ENCODE measurements at places on chromosomes 7 and 10.

DNA sequence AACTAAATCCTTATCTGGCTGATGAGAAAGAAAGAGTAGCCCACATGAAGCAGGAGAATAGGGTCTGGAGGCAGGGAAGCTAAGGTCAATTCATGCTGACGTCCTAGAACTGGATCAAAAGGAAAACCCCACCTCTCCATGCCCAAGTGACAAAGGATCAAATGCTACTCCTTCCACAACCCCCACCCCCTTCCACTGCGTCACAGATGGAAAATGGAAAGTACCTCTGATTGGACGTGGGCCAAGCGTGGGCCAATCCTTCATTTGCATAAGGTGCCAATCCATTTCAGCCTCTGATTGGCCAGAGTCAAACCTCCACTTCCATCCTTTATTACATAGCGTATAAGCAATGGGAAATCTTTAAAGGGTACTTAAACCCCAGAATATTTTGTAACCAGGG lies 431.3 kb upstream of the ETV1 start:
- no peak for DNase-seq

- no peak for DNase-seq
Measured at GRCh38 chr7:116018731-116019130, 11.8 kb downstream of the TFEC start.

DNA sequence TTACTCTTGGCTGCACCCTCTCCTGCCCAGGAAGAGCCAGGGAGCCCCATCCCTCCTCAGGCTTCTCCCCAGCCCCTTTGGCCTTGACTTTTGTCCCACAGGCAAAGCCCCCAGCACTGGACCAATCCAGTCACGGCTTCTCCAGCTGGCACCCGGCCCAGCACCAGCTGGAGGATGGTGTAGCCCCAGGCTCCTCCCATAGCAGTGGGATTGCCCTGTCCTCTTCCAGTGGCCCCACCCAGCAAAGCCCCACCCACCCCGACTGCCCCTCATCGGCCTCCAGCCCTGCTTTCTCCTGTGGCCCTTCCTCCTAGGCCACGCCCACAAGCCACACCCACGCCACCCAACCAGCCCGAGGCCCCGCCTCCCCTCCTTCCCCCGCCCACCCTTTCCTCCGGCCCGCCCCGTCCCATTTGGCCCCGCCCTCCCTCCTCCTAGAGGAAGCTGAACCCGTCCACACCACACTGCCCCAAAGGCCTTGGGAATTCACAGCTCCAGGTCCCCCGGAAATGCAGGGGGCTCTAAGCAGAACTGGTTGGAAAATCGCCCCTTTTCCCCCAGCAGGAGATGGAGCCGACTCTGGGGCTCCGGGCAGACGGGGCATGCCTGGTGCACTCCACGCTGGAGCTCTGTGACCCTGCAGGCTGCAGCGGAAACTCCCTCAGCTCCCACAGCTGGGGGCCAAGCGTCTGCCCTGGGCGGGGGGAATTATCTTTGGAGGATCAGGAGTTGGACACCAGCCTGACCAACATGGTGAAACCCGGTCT lies 25.2 kb downstream of the GET4 start:
- peak; percentile 99 for DNase-seq

DNA sequence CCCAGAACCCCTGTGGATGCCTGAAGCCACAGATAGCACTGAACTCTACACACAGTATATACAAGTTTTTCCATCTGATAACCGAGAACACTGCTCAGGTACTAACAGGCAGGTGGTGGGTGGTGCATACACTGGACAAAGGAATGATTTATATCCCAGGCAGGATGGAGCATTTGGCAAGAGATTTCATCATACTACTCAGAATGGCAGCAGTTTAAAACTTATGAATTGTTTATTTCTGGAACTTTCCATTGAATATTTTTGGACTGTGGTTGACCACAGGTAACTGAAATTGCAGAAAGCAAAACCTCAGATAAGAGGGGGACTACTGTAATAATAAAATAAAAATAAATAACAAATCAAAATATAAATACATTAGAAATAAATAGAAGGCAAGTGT lies 10.9 kb upstream of the KCNMA1 start:
- no peak for DNase-seq

DNA sequence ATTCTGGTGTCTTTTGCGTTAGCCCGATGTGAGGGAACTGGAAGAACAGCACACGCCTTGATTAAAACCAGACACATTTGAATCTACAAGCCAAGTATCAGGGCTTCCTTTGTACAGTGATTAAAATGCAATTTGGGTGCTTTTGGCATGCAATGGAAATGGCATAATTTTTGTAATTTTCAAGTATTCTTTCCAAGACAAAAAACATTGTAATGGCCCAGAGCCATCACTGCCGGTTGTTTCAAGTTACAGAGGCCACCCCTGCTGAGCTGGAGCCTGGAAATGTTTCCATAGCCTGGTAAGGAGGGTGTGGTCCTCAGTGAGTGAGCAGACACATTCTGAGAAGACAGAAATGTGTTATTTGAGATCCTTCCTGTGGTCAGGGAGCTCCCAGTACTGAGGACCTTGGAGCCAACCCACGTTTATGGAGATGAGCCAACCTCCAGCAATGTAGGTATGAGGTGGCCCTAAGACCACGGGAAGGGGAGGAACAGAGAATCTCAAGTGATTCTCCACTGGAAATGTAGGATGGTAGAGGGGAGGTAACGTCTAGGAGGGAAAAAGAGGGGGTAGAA lies 20.9 kb downstream of the TEX36 start:
- peak; percentile 54 for DNase-seq
